ENCODE measurements at places on chromosomes 3 and 15.

DNA sequence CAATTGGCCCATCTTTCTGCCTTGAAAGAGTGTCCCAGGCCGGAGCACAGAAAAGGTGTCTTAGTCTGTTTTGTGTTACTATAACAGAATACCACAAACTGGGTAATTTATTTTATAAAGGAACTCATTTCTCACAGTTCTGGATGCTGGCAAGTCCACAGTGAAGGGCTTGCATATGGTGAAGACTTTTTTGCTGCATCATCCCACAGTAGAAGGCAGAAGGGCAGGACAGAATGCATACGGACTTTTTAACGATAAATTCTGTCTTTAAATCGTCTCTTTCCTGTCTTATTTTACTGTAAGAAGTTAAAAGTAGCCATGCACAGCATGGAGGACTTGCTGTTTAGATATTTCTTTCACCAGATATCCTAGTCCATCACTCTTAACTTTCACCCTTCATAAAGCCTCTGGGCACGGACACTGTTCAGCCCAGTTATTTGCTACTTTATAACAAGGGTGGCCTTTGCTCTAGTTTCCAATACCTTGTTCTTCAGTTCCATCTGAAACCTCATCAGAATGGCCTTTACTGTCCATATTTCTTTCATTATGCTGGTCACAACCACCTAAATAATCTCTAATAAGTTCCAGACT lies 10.3 kb upstream of the EIF1B start:
- DNase-seq = no peak

DNA sequence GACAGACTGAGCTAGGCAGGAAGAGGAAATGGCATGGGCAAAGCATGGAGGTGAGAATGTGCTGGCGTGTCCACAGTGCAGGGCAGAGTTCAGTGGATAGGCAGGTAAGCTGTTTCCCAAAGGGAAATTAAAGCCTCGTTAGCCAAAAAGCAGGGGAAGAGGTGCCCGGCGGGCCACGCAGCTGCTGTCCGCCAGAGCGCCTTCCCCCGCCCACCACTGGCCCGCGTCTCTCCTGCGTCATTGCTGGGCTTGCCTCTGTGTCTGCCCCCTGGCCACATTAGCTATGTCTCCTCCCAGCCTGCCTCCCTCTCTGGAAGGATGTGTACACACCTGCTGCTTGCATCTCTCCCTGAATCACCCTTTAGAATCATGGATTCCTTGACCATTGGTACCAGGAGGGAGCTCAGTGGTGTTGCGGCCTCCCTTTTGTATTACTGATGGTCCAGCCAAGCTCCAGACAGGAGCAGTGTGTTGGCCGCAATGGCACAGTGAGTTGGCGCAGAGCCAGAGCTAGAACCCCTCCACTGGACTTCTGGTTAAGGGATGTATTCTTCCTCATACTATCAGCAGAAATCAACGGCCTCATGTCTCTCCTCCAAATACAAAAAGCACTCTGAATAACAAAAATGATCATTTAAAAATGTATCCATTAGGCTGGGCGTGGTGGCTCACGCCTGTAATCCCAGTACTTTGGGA lies 26.6 kb downstream of the SLC28A1 start:
- DNase-seq = no peak

DNA sequence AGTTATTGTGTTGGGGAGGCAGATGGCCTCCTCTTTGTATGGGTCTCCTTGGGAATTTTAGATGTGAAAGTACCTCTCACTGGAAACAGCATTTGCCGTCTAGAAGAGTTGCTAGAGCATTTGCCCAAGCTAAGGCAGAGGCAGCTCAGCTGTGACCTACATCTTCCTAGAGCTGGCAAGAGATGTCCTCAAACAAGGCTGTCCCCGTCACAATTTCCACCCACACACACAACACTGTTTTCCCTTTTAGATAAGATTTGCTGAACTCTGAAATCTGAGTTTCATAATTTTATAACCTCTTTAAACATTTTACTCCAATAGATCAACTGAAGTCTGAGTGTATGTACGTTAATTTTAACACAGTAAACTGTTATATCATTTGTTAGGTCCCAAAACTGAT lies 352.6 kb downstream of the EPHB1 start:
- no peak for DNase-seq

DNA sequence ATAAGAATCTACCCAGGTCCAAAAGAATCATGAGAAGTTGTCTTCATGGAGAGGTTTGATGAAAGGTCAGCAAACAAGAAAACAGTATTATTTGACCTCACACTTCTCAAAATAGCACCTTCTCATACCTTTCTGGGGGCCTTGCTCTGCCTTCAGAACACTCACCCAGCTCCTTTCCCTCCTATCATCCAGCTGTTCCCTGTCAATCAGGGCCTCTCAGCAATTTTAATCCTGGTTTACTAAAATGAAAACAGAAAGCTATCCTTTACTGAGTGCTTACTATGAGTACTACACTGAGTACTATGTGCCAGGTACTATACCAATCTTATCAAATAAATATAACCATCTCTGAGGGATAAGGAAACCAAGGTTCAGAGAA lies 138.6 kb downstream of the GAP43 start:
- no peak for DNase-seq

GRCh38 chr15:74866090-74866489 lies 7.1 kb downstream of the SCAMP2 start:
- no peak for DNase-seq

GRCh38 chr3:13045904-13046568 lies 27.2 kb downstream of the IQSEC1 start:
- DNase-seq = no peak

Data from activated effector memory CD4-positive, alpha-beta T cell treated with anti-CD3 and anti-CD28 coated beads, Interleukin-2, amount 50 U/mL, for 16 hours (primary cell).